ENCODE measurements at places on chromosomes 4 and X. TPM values are rescaled to one million over a fixed set of nuclear protein-coding genes. Genes with fewer than 3 reads are reported as not detected.

EDA2R gene
- 4.8 TPM for total RNA-seq

SHROOM2 gene
- not detected for total RNA-seq

LRCH2 gene
- not detected for total RNA-seq

MED28 gene
- total RNA-seq: 86.2 TPM

GRCh38 chr4:13539619-13540445 is 4.5 kb downstream of the NKX3-2 start:
- DNase-seq: no peak

DNA sequence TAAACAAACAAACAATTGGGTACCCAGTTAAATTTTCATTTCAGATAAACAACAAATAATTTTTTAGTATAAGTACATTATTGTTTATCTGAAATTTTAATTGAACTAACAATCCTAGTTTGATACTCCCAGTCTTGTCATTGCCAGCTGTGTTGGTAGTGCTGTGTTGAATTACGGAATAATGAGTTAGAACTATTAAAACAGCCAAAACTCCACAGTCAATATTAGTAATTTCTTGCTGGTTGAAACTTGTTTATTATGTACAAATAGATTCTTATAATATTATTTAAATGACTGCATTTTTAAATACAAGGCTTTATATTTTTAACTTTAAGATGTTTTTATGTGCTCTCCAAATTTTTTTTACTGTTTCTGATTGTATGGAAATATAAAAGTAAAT is 2.9 kb downstream of the CXCL8 start:
- DNase-seq: no peak

GRCh38 chr4:120667102-120667501 is 255.4 kb downstream of the PRDM5 start:
- no peak for DNase-seq

GRCh38 chr4:130591091-130591490 is 1495.1 kb downstream of the C4orf33 start:
- DNase-seq: no peak

- DNase-seq: no peak
Measured at GRCh38 chrX:30275498-30275897, 28.6 kb downstream of the MAGEB1 start.

GRCh38 chr4:7831330-7831729 is 108.3 kb downstream of the AFAP1 start:
- DNase-seq: no peak

DNA sequence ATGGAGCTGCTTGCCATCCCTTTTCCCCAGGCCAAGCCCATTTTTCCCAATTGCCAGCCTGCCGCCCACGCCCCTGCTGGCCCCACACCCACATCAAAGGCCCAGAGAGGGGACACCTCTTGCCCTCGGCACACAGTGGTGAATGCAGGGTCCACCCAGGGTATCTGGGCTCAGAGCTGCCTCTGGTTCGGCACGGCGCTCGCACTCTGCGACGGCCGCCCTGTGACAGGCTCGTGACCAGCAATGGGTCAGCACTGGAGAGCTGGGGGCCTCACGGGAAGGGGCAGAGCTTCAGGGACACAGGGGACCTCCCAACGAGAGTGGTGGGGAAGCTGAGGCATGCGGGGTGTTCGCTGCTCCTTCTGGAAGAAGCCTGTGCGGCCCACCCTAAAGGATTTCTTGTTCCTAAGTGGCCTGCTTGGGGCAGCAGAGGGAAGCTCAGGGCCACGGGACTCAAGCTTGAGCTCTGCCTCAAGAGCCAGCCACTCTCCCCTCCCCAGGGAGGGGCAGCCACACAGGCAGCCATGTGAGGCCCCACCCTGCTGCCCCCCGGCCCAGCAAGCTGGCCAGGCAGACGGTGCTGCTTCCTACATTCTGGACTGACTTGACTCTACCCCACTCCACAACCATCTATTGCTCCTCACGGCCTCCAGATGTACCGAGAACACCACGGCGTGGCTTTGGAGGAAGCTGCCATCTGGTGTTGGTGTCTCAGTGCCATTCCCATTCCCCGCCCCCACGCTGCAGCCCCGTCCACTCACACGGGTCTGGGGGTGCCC is 73.7 kb downstream of the ABLIM2 start:
- no peak for DNase-seq

DNA sequence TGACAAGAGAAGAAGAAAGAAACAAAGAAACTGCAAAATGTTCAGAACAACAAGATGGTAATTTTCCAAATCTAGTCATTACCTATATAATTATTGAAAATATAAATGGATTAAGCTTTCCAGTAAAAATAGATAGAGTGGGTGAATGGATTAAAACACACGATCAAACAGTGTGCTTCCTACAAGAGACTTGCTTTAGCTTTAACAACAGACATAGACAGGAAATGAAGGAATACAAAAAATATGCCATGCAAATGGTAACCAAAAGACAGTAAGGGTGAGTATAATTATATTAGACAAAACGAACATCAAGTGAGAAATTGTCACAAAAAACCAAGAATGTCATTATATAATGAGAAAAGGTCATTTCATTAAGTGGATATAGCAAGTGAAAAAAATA is 842.8 kb downstream of the CCSER1 start:
- no peak for DNase-seq

DNA sequence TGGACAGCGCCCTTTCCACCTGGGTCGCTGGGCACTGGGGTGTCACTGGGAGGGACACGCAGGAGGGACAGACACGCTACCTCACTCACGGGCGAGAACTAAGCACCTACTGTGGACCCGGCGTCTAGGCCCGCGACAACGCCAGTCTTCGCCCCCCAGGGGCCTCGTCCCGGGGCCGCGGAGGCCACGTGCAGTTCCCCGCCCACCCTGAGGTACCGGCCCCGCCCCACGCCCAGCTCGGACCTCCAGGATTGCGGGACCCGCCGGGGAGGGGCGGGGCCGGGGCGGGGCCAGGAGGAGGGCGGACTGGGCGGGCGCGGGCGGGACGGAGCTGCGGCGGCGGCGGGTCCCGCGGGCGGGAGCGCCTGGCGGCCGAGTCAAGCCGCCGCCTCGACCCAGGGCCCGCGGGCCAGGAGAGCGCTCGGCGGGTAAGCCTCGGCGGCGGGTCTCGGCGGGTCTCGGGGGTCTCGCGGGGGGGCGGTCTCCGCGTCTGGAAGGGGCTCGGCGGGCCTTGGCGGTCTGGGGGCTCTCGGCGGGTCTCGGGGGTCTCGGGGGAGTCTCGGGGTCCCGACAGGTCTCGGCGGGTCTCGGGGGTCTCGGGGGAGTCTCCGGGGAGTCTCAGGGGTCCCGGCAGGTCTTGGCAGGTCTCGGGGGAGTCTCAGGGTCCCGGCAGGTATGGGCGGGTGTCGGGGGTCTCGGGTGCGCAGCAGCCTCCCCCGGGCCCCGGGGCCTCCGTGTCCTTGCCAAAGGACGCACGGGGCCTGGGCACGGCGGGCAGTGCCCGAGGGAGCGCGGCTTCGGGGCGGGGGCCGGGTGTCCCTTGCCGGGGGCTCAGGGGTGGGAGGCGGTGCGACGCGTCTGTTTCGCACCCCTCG is at the start of gene SH3BP2:
TSS of gene SH3BP2 (plus strand) at position 375 of the 875 bp plus-strand sequence. CDS start 27,533 bp downstream, outside the sequence.
- DNase-seq: peak; percentile 48

- DNase-seq: peak; percentile 48
Measured at GRCh38 chr4:83390944-83391343, 56.3 kb upstream of the HPSE start.

- DNase-seq: no peak
Measured at GRCh38 chr4:151887816-151888180, 127.0 kb upstream of the GATB start.

GRCh38 chr4:104964410-104965175 is 182.1 kb upstream of the TET2 start:
- DNase-seq: no peak

- no peak for DNase-seq
Measured at GRCh38 chr4:154604696-154605200, 7.7 kb downstream of the FGG start.

DNA sequence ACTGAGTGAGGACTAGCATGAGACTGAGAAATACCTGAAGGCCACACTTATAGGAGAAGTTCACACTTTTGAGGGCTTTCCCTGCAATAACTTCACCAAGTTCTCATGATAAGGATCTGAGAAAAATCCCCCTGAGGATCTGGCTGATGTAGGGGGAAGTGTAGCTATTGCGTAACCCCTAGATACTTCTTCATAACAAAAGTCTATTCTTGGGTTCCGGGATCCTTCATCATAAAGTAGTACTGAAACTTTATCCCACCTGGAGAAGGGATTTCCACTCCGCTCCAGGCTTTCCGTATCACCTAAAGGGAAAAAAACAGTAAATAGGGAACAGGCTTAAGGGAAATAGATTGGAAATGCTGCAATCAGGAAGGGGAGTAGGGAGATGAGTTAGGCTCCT is 13.3 kb downstream of the USP27X start:
- no peak for DNase-seq
